Urinary bladder (tissue), 4 donors: ENCODE measurements at places on chromosomes 2 and 18. TPM values are rescaled to one million over a fixed set of nuclear protein-coding genes. Genes with fewer than 3 reads are reported as not detected.
A peak's percentile ranks its signal among the peaks of the same experiment; 100 is the strongest.

GRCh38 chr2:222572264-222572721 lies 83.6 kb downstream of the FARSB start:
- peak; percentile 26 for DNase-seq

The LTBP1 gene
- polyA plus RNA-seq = 97.7 TPM

- DNase-seq = no peak
Measured at GRCh38 chr2:37472959-37473358, 128.5 kb downstream of the QPCT start.

- no peak for DNase-seq
Measured at GRCh38 chr18:49515516-49515915, 28.5 kb upstream of the C18orf32 start.

- DNase-seq = no peak
Measured at GRCh38 chr2:120511536-120511935, 165.6 kb downstream of the INHBB start.

The LOXHD1 gene
- 0.11 TPM for polyA plus RNA-seq

GRCh38 chr2:27041752-27042151 lies 9.0 kb downstream of the TMEM214 start:
- no peak for DNase-seq

The MBD2 gene
- polyA plus RNA-seq = 27.0 TPM

GRCh38 chr2:182503886-182504285 lies 77.0 kb upstream of the PDE1A start:
- DNase-seq = no peak
